ENCODE measurements at places on chromosomes 1 and 21.

DNA sequence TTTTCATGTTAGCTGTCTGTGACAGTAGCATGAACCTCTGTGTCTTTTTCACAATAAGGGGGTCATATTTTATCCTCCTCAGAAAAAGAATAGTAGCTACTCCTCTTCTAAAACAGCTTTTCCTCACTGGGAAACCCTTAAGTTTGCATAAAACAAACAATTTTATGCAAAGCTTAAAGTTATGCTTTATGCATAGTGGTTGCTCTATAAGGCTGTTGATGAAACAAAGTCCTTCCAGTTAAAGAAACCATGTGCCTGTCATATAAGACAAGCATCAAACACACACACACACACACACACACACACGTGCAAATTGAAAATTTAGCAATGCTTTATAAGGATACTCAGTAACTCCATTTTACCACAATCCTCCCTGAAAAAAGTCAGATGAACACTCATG, 107.0 kb downstream of the CHD1L start:
- no peak for DNase-seq

DNA sequence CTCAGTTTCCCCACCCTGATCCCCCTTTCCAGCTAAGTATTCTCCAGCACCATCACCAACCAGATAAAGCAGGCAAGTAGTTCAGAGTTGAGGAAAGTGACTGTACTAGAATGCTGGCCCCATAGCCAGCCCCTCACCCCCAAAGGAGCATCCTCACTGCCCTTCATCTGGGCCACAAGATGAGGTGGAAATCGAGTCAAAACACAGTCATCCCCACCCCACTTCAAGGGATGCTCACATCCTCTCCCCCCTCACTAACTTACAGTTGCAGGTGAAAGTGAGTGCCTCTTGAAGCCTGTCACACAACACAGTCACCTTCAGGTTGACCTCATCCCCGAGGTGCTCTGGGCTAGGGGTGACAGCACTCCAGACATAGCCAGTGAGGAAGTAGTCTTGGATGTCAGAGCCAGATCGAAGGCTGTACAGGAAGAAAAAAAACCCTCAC, 30.4 kb downstream of the PIK3C2B start:
- no peak for DNase-seq

GRCh38 chr1:67642629-67643028, 42.4 kb upstream of the GADD45A start:
- DNase-seq: no peak

- no peak for DNase-seq
These were observed 72.8 kb downstream of the PTPRU start for GRCh38 chr1:29309075-29309474.

DNA sequence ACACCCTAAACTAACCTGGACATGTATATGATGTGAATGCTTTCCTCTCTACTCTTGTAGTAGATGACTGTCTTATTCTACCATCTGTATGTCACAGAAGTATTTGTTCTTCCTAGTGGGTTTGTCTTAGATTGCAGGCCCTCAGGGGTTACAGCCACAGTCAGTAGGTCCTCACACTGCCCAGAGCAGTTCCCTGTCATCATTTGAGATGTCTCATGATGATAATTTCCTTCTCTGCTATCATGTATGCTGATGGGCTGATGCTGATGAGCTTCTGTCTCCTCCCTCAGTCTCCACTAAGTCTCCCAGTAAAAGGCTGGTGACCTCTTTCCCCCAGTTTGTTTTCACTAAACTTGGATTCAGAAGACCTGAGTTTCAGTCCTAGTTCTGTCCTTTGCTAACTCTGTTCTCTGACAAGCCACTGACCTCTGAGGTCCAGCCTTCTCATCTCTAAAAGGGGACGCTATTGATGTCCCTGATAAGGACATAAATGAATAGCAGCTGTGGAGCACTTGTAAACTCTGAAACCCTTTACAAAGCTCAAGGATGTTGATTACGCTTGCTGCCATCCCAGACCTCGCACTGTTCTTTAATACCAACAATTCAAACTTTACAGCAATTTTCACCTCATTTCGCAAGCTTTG, 3.1 kb upstream of the ETV3 start:
- DNase-seq: no peak

DNA sequence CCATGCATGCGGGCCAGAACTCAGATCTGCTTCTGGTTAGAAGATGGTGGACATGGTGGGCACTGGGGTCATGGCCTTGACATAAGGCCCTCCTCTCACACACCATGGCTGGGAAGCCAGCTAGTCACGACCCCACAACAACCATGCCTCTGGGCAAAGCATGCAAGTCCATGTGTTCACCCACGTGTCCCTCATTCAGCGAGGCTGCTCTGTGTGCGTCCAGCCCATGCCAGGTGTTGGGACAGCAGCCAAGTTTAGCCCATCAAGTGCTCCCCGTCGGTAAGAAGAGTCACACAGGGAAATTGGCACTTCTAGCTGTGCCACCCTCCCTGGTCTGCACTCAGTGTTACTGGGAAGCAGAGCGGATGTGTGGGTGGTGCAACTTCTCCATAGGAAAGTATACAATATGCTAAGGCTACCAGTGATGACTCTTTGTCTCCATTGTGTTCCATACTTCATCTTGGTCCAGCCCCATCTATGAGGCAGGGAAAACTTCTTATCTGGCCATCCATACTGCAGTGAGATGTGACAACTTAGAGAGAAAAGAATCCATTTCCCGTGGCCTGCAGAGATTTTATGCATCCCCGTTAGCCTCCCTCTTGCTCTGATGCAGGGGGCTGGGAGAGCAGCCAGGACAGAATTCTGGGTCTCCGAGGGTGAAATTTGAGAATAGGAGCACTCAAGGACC, 198.0 kb downstream of the GRIK3 start:
- peak; percentile 88 for DNase-seq

- no peak for DNase-seq
These were observed 3.8 kb downstream of the EFNA3 start for GRCh38 chr1:155082301-155083051.

DNA sequence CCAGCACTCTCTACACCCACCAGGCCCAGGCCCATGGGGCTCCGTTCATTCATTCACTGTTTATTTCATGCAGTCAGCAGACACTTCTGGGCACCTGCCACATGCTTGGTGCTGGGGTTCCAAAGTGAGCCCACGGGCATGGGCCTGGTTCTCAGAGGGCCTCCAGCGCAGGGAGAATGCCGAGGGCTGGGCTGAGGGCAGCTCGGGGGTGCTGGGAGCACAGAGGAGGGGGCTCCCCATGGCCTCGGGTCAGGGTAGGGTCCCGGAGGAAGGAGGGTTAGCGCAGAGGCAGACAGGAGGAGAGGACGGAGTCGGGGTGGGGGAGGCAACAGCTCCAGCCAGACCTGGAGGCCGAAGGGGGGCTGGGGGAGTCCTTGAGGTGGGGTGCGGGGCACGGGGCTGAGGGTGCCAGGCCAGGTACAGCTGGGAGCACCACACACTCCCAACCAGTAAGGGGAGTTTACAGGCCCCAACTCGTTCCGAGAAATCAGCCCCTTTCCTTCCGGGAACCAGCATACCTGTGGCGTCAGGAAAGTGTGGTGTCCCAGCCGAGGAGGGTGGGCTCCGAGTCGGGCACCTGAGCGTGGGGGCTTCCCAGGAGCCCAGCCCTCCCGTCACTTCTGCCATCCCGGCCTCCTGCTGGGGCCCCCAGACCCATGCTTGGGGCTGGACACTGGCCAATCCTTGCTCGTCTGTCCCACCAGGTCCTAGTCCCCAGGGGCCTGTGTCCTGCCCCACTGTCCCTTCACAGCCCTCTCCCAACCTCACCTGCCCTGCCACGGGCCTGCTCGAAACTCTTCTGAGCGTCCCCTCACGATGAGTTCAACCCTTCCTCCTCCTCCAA, 10.8 kb downstream of the ARHGEF16 start:
- DNase-seq: no peak

GRCh38 chr21:34126269-34126668, 52.9 kb downstream of the MRPS6 start:
- DNase-seq: no peak

GRCh38 chr1:169087876-169088275, 18.6 kb upstream of the ATP1B1 start:
- DNase-seq: no peak

GRCh38 chr1:99852648-99853047, 2.5 kb downstream of the AGL start:
- DNase-seq: no peak

DNA sequence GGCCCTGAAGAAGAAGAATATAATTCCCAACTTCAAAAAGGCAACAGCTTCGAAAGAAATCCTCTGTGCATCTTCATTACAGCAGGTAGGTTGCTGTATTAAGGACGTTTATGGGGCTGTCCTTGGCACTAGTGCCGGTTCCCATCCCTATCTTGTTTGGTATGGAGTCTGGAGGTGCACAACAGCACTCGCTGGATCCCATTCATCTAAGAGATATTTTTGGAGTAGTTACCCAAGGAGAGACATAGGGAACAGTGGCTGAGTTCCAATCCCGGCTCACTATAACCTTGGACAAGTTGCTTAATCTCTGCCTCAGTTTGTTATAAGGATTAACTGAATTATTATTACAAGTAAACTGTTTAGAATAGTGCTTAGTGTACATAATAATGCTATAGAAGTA, 106.4 kb downstream of the TRABD2B start:
- DNase-seq: no peak

DNA sequence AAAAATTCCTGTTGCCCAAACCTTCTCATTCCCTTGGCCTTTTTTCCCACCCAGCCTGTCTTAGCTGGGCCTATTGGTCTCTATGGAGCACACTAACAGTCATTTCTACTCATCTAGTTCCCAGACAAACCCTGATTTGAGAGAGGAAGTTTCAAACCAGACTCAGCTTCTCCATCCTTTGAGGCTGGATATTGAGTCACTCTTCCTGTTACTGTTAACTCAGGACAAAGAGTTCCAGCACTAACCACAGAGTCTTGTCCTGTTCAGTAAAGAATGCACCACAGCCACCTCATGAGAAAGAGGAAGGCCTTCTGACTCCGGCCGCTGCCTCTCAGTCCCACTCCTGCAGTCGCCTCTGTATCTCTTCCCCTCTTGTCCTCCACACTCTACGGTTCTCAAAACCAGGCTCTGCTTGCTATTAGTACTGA, 137.8 kb downstream of the PTPRC start:
- DNase-seq: no peak

DNA sequence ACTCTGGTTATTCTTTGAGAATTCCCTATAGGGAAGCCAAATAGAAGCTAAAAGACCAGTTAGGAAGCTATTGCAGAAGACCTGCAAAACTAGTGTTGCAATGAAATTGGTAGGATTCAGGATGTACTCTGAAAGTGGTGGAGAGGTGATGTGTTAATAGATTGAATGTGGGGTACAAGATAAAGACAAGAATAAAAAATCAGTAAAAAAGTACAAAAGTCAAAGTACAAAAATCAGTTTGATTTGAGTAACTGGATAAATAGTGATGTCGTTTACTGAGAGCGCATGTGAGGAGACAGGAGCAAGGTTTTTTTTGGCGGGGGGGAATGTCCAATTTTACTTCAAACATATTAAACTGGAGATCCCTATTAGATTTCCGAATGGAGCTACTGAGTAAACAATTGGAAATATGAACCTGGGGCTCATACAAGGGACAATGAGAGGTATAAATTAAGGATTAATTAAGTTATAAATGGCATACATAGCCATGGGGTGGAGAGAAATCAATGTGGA, 2.5 kb upstream of the DCAF8 start:
- no peak for DNase-seq

DNA sequence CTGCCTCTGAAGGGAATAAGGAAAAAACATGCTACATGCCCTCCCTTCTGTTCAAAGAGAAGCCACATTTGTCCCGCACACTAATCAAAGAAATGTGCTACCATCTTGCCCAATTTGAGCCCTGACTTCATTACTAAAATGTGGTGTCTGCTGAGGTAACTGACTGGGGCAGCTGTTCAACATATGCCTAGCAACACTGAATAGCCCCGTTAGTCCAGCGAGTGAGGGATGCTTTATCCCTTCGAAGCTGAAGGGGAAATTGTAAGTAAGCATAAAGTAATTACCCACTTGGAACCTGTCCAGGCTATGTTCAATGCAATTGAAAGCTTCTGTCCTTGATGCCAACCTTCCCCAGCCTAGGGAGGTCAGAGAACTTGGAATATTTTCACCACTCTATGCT, 310.6 kb downstream of the SEC16B start:
- no peak for DNase-seq

DNA sequence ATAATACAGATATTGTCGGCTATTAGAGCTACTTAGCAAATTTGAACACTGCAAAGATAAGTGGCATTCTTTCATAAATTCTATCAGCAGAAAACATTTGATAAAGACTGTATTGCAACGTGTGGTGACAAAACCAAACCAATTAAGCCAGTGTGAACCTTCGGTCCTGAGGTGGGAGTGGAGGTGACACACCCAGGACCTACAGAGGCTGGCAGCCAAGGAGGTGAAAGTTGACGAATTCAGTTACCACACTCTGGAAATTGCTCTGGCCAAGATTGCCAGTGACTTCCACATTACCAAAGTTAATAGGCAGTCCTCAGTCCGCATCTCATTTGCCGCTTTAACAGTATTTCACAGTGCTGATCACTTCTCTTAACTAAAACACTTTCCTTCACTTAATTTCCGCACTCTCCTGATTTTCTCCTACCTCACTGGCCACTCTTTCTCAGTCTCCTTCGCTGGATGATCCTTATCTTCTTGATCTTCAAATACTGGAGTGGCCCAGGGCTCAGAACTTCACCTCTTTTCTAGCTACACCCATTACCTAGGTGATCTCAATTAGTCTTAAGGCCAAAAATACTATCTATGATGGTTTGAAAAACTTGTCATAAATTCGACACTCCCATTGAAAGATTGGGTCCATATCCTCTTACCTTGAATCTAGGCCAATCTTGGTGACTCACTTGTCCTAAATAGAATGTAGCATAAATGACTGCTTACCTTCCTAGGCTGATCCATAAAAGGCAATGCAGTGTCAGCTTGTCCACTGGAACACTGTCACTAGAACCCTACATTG, 5.1 kb upstream of the CDC42BPA start:
- no peak for DNase-seq

- no peak for DNase-seq
These were observed 134.2 kb downstream of the NEK7 start for GRCh38 chr1:198291036-198291435.

DNA sequence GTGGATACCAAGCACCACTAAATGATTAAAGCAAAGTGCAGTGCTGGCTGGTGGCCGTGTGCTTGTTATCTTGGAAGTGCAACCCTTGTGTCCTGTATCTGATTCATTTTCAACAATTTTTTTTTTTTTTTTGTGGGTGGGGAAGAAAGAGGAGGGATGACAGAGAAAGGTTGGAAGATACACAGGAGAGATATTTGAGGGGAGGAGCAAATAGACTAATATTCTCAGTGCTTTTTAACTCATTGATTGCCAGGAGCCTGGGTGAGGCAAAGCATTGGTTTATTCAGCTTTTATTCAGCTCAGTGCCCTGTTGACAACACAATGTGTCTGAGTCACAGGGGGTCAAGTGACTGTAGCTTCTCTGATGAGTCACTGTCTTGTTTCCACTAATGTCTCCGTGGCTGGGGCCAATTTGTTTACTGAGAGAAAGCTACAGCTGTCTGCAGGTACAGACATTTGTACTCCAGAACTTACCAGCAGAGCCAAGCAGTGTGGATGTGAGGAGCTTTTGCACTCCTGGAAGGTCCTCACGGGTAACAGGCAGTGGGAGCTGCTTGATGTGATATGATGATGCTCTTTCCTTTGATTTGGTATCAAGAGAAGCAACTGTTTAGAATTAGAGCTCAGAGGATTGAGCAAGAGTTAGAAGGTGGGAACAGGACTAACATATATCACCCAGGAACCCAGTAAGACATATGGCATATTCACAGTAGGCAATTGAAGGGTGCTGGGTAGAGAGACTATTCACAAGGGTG, 23.6 kb upstream of the DNM3 start:
- DNase-seq: peak; percentile 46

- DNase-seq: no peak
These were observed 19.1 kb upstream of the SLC5A9 start for GRCh38 chr1:48203287-48203900.

GRCh38 chr21:14581902-14582457, 35.9 kb upstream of the SAMSN1 start:
- no peak for DNase-seq
